Chondrocyte (in vitro differentiated cells): ENCODE measurements at places on chromosomes 3 and 15.

- DNase-seq = no peak
Observed at GRCh38 chr3:166425900-166426611, 588.8 kb upstream of the BCHE start.

DNA sequence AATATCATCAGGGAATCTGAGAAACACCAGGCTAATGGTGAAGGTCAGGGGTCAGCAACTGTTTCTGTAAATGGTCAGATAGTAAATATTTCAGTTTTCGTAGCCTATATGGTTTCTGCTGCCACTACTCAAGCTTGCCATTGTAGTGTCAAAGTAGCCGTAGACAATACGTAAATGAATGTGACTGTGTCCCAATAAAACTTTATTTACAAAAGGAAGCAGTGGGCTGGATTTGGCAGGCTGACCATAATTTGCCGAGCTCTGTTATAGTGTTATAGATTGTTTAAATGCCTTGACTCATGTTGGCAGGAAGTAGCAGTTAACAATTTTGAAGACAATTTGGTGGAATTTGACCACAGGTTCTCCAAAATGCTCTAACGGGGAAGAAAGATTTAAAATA lies 548.2 kb downstream of the FOXP1 start:
- no peak for DNase-seq

DNA sequence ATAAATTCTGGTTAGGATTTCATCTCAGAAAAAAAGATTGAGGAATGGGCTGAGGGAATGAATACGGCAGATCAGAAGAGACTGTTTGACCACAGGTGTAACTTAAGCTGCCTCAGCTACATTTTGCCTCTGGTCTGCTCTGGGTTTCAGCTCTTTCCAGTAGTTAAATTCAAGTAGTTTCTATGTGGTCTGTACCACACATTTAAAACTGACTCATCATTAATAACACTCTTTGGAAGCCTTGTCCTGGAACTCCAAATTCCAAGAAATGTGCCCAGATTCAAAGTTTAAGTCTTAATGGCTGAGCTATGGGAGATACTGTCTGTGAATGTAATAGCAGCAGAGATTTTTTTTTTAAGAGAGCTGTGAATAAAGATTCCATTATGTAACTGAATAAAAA lies 133.1 kb upstream of the IGSF10 start:
- no peak for DNase-seq

DNA sequence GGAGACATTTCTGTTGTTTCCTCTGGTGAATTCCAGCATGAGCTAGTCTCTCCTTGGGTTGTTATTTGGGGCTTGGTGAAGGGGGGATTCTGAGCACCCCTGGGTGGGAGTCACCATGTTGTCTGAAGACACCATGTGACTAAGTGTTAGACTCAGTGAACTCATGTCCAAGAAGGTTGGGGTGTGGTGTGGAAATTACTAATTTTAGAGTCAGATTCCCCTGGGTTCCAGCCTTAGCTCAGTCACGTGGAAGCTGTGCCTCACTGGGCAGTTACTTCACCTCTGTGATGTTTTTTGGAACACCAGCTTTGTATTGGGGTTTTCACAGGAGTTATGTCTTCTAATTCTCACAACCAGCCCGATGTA lies 171.5 kb downstream of the RPLP1 start:
- no peak for DNase-seq

DNA sequence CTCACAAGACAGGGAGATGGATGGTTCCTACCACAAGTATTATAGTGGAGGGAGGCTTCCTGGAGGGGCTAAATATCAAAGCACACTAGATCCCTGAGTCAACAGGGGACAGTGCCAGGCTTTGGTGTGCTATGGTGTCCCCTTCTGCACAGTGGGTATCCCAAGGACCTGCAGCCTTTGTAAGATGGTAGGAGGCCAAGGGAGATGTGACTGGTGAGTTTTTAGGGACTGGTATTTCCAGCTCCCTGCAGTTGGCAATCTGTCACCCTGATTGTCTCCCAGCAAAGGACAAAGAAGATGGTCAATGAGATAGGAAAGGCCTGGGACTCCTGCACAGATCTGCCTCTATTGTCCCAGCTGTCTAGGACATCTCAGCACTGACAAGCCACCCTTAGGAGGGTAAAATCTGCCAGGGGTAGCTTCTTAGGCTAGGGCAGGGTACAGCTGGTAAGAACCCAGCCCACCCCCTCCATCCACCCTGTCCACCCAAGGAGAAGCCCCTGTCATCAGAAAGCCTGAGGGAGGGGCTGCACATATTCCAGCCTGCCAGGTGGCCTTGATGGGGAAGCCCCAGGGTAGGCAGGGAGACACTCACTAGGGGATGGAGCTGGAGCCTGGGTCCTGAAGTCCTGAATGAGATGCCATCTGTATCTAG lies 631 bp downstream of the CYP1A1 start:
- no peak for DNase-seq

DNA sequence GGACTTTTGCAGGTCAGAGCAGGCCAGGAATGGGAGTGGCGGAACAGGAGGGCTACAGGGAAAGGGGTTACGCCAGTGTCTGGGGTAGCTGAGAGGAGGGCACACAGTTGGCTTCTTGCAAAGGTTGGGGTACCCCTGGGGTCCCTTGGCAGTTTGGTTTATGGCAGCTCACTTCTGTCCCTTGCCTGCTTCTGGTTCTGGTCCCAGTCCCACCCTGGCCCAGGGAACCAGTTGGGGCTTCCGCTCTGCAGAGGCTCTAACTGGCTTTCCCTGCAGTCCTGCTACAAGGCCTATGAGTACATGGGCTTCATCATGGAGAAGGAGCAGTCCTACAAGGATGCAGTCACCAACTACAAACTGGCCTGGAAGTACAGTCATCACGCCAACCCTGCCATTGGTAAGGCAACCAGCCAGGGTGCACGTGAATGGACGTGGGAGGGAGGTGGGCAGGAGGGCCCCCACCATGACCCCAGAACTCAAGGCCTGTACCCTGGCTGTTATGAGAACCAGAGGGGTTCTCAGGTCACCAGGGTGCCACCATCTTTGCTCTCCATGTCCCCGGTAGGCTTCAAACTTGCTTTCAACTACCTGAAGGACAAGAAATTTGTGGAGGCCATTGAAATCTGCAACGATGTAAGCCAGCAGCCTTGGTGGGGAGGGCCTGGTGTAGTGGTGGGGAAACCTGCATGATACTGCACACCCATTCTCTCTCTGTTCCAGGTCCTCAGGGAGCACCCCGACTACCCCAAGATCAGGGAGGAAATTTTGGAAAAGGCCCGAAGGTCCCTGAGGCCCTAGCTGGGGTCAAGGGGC lies 15.2 kb downstream of the CSRNP1 start:
- DNase-seq = peak; percentile 46
